ENCODE measurements at places on chromosomes 3 and 15.

DNA sequence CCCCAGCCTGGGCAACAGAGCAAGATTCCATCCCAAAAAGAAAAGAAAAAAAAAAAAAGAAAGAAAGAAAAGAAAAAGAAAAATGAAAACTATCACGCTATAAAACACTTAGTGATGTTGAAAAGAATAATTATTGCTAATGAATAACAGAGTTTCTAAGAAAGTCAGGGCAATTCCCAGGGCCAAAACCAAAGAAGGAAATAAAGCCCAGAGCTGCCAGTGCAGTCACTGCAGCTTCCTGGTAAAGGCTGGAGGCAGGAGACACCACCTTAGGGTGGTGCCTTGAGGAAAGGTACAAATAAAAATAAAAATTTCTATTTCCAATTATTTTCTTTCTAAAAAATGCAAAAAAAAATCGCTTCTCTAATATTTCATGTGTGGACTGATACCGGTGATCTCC lies 19.7 kb upstream of the UACA start:
- DNase-seq = no peak

GRCh38 chr3:31077021-31077601 lies 182.7 kb upstream of the GADL1 start:
- DNase-seq = no peak

DNA sequence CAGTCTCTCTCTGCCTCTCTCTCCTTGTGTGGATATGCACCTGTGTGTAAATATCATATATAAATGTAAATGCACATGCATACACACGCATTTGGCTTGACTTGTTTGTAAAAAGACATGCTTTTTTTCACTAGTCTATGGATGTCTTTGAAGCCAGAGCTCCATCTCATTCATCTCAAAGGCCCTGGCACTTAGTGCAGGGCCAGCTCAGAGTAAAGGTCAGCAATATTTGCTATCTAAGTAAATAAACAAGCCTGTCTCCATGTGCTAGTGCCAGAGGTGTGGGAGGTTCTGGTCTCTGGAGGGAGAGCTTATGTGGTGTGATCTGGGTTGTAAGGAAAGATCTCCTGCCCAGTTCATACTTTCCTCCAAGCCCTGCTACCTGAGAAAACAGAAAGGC lies 5.6 kb downstream of the CLSTN2 start:
- no peak for DNase-seq

DNA sequence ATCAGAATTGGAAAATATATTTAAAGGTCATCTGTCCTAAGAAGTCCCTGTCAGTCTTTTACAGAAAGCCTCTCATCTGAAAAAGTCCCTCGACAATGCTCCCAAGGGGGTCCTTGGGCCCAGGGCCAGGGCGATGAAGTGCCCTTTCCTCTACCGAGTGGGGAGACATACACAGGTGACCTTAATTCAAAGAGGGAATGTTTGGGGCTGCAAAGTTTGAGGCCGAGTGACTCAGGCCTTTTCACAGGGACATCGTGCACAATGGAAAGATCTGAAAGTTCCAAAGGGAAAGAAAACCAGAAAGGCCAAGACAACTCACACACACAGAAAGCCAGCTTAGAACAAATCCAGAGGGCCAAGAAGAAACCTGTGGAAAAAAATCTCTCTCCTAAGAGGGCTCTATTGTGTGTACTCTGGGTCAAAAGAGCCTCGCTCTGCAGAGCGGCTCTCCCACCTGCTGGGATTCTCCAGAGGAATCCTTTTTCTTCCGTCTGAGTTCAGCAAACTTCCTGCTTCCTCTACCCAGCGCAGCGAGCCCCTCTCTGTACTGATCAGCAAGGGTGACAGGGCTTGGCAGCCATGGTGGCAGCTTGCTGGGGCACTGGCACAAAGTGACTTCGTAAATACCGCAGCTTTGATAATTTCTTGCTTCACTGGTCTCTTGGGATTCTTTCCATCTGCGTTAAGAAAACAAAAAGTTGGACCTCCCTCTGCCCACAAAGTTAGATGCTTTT lies 259.1 kb downstream of the OPA1 start:
- DNase-seq = no peak

- DNase-seq = no peak
These were observed 334.2 kb downstream of the PYDC2 start for GRCh38 chr3:191795196-191795595.

DNA sequence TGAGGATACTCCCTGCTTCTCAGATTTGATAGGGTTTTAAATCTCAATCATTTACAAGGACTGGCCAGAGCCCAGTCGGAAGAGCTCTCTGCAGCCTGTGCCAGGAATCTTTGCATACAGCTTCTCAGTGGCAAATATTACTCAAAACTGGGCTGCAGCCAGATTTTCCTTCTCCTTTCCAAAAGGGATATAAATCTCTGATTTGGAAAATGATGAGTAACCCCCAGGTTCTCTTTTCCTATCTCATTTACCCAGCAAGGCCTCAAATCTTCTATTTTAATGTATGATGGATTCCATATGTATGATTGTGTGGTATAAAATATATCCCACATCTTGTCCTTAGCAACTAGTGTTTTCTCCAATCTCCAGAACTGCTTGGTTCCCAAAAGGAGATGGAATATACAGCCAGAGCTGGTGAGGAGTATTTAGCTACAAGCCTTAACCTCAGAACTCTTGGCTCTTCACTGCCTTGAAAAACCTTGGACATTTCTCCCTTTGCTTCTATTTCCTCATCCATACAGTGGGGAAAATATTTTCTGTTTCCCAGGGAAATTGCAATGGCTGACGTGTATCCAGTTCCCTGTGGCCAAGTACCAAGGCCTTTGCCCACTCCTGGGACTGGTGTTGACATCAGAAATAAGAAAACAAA lies 114.4 kb downstream of the ATG7 start:
- DNase-seq = no peak

GRCh38 chr3:156109989-156110388 lies 10.4 kb upstream of the KCNAB1 start:
- no peak for DNase-seq

Measured in NCI-H748 treated with DMSO at 0.1 percent for 48 hours (cell line).